Esophagus muscularis mucosa (tissue), 4 donors: ENCODE measurements at places on chromosomes 7 and 10.

- no peak for DNase-seq
These were observed 126.0 kb downstream of the EBF3 start for GRCh38 chr10:129837909-129838582.

DNA sequence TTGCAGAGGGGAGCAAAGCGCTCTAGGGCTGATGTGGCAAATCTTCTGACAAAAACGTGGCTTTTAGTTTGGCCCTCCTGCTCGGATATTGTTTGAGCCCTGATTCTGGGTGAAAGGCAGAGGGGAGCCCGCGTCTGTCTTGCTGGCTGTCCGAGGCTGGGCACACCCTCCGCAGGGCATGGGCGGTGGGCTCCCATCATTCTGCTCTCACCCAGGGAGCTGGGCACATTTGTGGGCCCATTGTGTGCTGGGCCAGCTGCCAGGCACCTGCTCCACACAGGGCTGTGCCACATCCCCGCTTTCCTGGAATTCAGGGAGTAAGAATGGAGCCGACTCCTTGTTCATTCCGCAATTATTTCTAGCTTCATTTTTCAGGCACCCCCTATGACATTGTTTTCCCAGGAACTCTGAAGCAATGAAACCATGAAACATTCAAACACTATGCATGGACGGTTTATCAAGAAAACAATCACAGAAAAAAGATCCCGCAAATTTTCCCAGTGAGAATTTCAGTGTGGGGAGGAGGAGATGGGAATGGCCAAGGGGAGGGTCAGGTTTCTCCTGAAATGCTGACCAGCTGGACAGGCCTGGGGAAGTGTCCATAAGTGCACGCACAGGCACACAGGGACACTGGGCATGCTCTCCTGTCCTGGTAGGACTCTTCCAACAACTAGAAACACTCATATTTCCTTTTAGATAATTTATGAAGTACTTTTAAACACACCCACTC, 341.1 kb downstream of the CXCL12 start:
- no peak for DNase-seq

GRCh38 chr10:26365681-26366358, 72.3 kb upstream of the APBB1IP start:
- DNase-seq: no peak

DNA sequence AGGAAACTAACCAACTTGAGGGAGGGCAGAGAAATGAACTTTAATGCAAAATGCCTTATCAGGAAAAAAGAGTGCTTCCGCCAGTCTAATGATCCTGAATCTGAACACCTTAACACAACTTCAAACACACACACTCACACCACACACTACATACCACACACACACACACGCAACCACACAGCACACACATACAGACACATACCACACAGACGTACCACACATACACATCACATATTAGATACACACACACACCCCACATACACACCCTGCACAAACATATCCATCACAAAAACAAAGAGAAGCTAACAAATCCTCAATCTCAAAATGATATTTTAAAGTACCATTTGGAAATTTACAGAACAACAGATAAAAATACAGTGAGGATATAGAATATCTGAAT, 175.5 kb downstream of the SFMBT2 start:
- DNase-seq: no peak

- DNase-seq: peak; percentile 89
These were observed 257.7 kb upstream of the NFE2L3 start for GRCh38 chr7:25894002-25894901.

DNA sequence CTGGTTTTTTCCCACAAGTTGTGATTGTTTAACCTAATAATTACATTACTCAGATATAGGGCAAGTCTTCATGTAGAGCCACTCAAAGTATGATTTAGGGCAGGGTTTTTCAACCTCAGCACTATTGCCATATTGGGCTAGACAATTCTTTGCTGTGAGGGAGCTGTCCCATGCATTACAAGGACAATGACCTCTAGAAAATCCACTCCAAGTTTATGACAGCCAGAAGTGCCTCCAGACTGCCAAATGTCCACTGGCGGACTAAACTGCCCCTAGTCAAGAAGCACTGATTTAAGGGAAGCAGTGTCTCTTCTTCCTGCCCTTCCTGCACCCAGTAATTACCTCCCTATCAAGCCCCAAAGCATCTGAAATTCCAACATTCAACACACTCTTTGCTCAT, 54.4 kb downstream of the ZNF800 start:
- DNase-seq: no peak

GRCh38 chr7:99860281-99861127, 16.3 kb downstream of the OR2AE1 start:
- DNase-seq: no peak

DNA sequence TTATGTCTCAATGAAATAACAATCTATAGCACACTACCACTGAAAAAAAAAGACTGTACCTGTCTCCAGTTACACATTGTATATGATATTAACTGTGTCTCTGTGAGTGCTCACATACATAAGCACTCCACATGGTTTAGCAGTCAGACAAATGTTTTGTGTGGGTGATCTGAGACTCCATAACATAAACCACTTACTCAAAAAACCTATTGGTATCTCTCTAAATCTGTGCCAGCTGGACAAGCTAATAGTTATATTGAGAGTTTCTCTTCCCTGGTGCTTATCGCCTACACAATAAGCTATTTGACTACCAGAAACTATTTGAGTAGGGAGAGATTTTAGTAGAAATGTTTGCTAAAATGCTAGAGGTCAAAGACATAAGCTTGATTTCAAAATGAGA, 190.1 kb upstream of the AGR3 start:
- DNase-seq: no peak

DNA sequence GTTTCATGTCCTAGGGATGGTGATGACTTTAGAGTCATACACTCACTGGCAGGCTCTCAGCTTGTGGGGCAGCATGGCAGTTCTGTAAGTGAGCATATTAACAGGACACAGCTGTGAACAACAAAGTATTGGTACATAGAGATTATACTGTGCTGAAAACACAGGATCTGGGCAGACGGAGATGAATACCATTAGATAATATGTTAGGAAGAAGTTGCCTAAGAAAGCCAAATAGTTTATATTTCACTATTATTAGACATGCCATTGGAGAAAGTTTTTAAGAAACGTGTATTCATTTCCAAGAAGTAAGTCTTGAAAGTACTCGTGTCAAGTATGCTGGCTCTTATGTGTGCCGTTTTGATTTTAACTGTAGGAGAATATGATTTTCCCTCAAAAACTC, 274.5 kb downstream of the INHBA start:
- no peak for DNase-seq

GRCh38 chr10:69287181-69287580, 8.9 kb downstream of the HK1 start:
- no peak for DNase-seq

DNA sequence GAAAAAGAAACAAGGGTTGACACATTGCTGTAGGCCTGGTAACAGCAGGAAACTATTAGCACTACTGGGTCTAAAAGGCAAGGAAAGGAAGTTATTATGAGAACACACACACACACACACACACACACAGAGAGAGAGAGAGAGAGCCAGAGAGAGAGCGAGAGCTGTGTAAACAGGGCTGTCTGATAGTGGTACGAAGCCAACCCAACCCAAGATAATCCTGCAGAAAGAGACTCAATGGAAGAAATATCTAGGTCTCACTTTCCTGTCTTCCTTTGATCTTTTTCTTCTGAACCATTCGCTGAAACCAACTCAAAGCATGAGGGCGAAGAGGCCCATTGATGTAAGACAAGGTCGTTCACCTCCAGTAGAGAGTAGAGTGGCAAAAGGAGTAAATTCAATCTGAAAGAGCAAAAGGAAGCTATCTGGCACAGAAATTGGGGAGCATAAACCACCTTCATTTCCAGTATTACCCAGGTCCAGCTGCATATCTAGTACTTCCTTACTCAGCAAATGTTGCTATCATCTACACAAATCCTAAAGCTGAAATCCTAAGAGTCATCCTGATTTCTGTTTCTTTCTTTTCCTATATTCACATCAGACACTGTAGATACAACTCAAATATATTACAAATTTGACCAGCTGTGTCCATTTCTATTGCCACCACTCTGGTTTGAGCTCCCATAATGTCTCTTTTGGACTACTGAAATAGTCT, 110.2 kb downstream of the TMEM26 start:
- DNase-seq: no peak

GRCh38 chr10:49593564-49593875, 16.6 kb upstream of the SLC18A3 start:
- peak; percentile 55 for DNase-seq

DNA sequence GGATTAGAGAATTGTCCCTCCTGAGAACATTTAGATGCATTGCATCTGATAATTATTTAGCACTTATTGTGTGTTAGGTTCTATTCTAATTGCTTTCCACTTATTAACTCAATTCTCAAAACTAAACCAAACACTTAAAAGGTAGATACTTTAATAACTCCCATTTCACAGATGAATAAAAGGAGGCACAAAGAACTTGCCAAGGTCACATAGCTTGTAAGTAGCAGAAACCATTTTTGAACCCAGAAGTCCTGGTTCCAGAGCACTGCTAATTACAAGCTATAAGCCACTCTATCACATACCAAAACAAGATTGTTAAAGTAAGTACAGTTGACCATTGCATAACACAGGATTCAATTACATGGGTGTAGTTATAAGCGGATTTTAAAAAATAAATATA, 164.9 kb downstream of the CPED1 start:
- DNase-seq: no peak

DNA sequence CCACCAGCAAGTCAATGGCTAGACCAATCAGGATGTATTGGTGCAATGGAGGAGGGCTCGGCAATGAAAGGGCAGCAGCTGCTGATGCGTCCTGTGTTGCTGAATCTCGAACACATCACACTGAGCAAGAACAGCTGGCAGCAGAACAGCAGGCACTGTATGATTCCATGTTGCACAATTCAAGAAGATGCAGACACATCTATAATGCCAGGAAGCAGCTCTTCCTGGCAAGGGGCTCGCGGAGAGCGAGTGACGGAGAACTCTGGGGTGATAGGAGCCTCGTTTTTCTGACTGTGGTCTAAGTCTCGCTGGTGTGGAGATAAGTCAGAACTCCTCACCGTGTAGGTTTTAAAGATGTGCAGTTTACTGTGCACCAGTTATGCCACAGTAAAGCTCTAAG, 24.8 kb upstream of the PFKP start:
- DNase-seq: no peak

- no peak for DNase-seq
These were observed 92.3 kb downstream of the ELFN1 start for GRCh38 chr7:1762238-1762945.

DNA sequence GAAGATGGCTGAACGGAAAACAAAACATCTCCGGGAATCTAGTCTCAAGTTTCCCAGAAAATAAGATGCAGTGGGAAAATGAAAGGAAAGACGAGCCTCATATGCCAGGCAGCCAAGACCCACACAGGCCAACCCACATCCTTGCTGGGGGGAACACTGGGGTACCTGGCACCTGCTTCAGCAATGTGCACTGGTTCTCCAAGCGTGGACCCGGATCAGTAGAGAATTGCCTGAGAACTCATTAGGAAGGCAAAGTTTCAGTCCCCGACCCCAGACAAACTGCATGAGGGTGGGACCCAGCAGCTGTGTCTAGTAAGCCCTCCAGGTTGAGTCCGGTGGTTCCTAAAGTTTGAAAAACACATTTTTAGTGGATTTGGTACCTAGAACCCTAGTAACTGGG, 18.4 kb downstream of the FAM53B start:
- no peak for DNase-seq

DNA sequence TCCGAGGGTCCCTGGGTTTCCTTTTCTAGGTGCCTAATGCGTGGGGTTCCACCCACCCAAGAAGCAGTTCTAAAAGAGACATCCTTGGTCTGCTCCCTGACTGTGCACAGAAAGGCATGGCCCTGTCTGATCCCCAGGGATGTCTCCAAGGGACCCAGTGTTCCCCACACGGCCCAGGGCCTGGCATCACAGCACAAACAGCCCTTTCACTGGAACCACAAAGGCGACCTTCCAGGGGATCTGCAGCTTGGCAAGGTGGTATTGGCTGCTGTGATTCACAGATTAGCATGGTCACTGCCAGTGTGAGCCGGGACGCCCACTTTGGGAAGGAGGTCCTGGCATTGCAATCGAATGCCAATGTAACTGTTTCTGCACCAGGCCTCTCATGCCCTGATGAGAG, 6.4 kb downstream of the KCNMA1 start:
- no peak for DNase-seq

- DNase-seq: no peak
These were observed 25.2 kb upstream of the OTUD1 start for GRCh38 chr10:23413629-23414089.

GRCh38 chr7:35319606-35320005, 65.7 kb upstream of the TBX20 start:
- no peak for DNase-seq

GRCh38 chr10:4246881-4247358, 461.9 kb upstream of the KLF6 start:
- DNase-seq: no peak

- no peak for DNase-seq
These were observed 9.1 kb downstream of the ADCY1 start for GRCh38 chr7:45583296-45583695.

DNA sequence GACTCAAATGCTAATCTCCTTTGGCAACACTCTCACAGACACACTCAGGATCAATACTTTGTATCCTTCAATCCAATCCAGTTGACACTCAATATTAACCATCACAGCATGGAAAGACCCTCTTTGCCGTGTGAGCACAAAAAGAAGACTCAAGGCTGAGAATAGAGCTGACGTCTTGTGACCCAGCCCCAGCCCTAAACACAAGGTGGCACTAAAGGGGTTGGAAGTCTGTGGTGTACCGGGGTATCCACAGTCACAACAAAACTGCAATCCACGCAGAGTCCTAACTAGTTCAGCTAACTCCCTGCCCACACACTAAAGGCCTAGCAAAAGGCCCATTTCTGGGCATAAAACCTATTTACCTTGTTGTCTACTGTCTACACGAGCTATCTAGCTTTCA, 200.1 kb downstream of the ACTR3B start:
- DNase-seq: no peak
